ENCODE measurements at places on chromosomes 6 and 20.

DNA sequence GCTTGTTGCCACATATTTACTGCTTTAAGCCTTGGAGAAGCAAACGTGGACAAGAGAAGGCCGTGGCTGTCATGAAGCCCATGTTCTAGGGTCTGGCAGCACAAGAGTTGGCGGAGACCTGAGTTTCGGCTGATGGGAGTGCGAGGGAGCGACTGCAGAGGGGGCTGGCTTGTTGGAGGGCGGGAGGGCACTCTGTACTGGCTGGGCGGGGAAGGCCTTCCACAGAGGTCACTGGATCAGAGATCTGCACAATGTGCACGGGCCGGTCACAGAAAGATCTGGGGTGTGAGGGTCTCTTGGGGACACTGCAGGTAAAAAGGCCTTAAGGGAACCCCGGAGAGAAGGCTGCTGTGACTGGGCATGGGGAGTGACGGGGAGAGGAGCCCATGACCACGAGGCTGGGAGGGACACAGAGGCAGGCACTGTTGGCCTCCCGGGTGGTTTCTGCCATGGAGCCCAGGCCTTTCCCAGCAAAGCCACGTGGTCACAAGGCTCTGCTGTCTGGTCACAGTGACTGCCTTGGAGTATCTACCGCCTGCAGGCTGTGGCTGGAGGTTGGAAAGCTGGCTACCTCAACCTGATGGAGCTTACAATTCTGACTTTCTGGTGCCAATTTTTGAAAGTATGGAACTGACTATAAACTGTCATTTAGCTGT lies 23.8 kb downstream of the FOXC1 start:
- DNase-seq, result no peak

- no peak for DNase-seq
These were observed 160.9 kb upstream of the PMEPA1 start for GRCh38 chr20:57870597-57871236.

- DNase-seq, result no peak
These were observed 215.3 kb upstream of the SSTR4 start for GRCh38 chr20:22819784-22820183.

DNA sequence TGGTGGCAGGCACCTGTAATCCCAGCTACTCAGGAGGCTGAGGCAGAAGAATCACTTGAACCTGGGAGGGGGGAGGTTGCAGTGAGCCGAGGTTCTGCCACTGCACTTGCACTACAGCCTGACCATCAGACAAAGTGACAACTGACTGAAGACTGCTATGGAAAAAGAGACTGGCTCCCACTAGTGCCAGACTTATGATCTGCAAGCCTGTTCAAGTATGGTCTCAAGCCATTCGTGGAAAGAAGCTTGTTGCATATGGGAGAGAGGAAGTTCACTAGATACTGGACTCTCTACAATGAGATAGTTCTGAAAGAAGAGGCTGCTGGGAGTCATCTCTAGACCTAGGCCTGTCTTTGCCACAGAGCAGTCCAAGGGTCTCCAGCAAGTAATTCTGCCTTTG lies 26.7 kb downstream of the MDN1 start:
- peak; percentile 3 for DNase-seq

DNA sequence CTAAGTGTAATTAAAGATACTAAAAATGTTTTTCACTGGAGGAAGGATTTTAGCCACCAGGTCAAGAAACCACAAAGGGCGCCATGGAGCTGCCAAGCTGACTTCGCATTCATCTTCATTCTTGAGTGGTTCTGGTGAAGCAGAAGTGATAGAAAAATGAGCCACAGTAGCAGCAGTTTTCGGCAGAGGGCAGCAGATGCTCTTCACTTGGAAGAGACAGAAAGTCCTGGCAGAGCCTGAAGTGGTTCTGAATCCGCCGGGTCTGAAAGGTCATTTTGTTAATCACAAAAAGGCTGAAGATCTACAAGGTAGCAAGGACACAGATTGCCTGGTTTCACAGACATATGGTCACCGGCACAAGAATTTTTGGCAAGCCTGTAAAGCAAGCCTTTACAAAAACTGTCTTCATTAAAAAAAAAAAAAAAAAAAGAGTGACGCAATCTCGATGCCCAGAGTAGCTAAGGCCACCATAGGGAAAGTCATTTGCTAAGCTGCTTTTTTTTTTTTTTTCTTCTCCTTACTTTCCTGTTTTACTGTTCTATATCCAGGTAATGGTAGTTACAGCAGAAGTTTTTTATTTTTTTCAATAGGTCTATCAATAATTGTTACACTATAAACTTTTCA lies 345.1 kb upstream of the AGPAT4 start:
- peak; percentile 79 for DNase-seq

DNA sequence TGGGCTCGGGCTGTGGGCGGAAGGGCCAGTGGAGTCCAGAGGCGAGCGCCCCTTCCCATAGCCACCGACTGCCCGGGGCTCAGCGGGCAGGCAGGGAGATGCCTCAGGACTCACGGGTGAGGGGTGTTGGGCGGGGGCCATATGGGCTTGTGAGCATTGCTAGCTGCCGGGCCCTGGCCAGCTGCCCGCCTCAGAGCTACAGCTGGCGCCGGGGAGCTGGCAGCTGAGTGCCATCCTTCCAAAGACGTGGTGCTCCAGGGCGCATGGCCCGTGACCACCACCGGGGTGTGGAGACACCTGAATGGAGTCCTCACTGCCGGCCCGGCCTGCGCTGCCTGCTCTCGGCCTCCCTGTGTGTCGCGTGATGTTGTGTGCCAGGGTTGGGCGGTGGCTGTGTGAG lies 10.6 kb upstream of the RBBP8NL start:
- no peak for DNase-seq

GRCh38 chr20:32205843-32206759 lies 1.4 kb downstream of the PLAGL2 start:
- DNase-seq, result no peak

GRCh38 chr20:63718996-63719395 lies 11.2 kb downstream of the ZGPAT start:
- DNase-seq, result no peak

- DNase-seq, result peak; percentile 91
These were observed 184.2 kb downstream of the CDH4 start for GRCh38 chr20:61436283-61436666.

DNA sequence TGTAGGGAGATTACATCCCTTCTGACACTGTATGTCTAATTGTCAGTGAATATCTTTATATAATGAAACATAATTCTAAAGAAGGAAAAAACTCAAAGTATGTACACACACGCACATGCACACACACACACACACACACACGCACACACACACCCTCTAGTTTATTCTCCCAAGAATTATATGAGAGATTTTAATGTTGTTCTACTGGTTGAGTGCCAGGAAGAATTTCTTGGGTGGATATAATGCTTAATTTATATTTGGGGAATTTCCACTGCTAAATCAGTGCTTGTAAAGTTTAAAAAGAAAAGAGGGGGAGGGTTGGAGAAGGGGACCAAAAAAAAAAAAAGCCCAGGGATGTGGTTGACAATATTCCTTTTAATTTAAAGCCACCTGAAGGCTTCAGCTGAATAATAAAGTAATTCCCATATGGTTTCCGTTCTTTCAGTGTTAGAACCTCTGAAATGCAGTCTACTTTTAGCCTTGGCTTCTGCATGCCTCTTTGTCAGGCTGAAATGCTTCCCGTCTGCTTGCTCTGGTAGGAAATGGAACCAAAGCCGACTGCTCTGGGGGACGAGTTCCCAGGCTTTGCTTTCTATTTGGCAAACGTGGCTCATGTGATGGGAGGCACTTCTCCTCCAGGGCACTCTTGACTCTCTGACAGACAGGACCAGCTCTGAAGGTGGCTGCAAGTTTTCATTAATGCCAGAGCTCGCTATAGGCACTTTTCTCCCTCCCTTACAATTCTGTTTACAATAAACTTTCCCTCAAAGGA lies 225.4 kb downstream of the PRL start:
- DNase-seq, result peak; percentile 70

GRCh38 chr6:40042232-40042631 lies 108.0 kb upstream of the MOCS1 start:
- no peak for DNase-seq

DNA sequence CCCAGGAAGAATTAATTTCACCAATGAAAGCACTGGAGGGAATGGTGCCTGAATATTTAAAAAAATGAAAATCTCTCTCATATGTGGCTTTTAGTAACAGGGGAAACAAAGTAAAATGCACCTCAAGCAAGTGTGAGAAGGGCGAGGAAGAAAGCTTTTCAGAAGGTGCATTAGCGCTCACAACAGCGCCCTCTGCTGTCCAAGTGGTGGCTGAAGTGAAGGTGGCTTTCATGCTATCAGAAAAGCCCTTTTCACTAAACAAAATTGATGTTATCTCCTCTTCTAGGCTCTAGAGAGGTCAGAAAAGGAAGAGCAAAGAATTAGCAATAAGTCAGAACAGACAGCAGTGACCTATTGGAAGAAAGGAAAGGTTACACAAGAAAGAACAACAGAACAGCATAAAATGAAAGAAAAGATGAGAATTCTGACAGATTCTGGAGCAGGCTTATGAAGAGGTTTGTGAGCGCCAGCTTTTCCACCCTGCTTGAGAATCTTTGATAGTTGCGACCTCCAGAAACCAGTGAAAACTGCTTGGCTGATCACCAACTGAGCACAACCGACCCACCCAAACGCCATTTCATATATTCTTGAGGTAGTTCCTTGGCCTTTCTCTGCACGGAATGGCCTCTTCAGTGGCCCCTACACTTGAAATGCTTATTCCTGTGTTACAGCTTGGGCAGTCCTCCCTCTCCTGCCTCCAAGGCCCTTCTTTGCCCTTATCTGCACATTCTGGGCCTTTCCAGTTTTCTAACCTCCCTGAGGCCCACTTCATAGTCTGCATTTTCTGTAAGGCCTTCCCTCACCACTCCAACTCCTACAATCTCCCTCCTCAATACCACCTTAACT lies 45.3 kb downstream of the SMLR1 start:
- DNase-seq, result peak; percentile 45

DNA sequence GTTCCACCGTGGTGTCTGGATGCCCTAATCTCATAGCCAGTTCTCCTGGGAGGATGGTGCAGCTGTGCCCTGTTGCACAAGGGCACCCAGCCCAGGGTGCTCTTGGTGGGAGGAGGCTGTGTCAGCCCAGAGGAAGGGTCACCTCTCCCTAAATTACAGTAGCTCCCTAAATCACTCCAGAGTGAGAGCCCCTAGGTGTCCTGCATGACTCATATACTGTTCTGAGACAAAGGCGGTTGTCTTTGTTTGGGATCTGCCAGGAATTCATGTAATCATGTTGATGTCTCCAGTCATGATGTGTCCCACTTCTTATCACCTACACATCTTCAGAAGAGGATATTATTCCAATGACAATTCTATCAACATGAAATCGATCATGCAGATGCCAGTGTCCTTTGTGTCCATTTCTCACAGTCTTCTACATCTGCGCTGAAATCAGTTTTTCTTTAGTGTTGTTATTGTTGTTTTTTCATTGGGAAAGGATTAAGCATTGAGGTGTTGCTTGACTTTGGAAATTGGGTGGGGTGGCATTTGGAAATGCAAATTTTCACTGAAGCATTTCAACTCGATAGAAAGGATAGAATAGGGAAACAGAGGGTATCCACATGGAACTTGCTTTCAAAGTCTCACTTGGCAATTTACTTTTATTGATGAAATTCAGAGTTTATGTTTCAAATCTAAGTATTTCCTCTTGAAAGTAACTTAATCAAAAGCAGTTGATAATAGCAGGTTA lies 19.5 kb downstream of the PERP start:
- no peak for DNase-seq

DNA sequence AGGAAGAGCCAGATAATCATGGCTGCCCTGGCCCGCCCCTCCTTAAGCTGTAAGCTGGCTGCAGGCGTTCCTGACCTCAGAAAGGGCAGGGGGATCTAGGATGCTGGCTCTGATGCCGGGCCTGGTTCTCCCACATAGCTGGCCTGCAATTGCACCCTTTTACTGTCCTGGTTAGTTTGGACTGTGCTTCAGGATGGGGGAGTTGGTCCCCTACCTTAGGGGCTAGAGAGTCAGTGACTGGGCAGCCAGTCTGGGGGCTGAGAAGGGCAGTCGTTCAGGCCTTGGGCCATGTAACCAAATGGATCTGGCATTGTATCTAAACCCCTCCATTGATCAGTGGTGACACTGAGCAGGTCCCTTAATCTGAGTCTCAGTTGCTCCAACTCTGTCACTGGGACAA lies 40.7 kb downstream of the TGM3 start:
- no peak for DNase-seq

DNA sequence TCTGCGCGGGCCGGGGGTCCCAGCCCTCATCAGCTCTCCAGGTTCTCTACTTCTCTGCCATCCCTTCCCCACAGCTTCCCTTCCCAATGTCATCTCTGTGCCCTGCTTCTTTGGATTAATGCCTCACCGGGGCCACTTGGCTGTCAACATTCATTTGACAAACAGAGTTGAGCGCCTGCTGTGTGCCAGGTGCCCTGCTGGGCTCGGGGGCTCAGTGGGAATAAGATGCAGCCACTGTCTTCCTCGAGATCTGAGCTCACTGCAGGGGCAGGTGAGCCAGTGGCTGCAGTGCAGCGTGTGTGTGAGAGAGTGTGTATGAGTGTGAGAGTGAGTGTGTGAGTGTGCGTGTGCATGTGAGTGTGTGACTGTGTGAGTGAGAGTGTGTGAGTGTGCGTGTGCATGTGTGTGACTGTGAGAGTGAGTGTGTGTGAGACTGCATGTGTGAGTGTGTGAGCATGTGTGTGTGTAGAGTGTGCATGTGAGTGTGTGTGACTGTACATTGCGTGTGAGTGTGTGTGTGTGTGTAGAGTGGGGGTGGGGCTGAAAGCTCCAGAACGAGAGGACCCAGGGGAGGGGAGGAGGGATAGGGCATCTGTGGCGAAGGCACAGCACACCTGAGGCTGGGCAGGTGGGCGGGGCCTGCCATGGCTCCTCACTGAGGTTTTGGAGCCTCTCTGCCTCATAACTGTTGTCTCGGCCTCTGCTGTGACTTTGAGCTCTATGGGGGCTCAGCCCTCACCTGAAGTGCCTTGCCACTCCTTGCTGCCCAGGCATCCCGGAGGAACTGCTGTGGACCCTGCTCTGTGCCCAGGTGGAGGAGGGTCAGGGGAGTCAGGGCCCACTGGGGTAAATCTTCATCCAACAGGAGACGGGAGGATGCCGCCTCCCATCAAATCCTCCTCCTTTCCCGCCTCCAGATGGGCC lies 36.5 kb upstream of the PHACTR3 start:
- no peak for DNase-seq

GRCh38 chr20:62952373-62952967 lies at the start of gene SLC17A9:
TSS of gene SLC17A9 (plus strand) at chr20:62952709. CDS start at chr20:62952831, 122 bp downstream.
- DNase-seq, result peak; percentile 23

GRCh38 chr6:31908791-31909190 lies 6.9 kb upstream of the ZBTB12 start:
- DNase-seq, result peak; percentile 39

- no peak for DNase-seq
These were observed 18.2 kb downstream of the AK9 start for GRCh38 chr6:109672839-109673238.

DNA sequence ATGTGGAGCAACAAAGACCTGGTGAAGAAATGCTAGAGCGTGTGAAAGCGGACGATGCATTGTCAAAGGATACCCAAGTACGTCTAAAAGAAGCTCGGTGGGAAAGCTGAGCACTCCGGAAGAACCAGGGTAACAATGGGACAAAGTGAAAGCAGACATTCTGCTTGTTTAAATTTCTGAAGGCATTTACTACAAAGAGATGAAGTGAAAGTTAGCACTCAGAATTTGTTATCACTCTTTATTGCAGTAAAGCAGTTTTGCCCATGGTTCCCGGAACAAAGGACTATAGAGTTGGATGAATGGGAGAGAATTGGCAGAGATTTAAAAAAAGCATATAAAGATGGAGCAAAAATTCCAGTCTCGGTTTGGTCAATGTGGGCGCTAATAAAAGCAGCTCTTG lies 12.8 kb upstream of the IRAK1BP1 start:
- DNase-seq, result no peak

Measured in fibroblast of skin of abdomen (primary cell).